Camera-type eye (tissue), 1 donor: ENCODE measurements at places on chromosomes 7 and 10. TPM values are rescaled to one million over a fixed set of nuclear protein-coding genes. Genes with fewer than 3 reads are reported as not detected.

Gene PPP1R9A
- total RNA-seq = 96.4 TPM

Gene CALML5
- total RNA-seq = 3.3 TPM

Gene ZNF248
- 59.9 TPM for total RNA-seq

Gene VAX1
- 0.33 TPM for total RNA-seq

Gene UCN3
- total RNA-seq = not detected

Gene GIMAP4
- 22.5 TPM for total RNA-seq

Gene WIPF3
- total RNA-seq = 2.7 TPM

Gene WASHC2A
- 41.3 TPM for total RNA-seq

Gene SUN3
- not detected for total RNA-seq

Gene CHAT
- total RNA-seq = 1.8 TPM

Gene GNAT3
- not detected for total RNA-seq

Gene LLCFC1
- not detected for total RNA-seq

Gene EGR2
- total RNA-seq = 2.3 TPM

Gene KEL
- total RNA-seq = 5.1 TPM

Gene UCMA
- total RNA-seq = not detected
